Stimulated activated CD4-positive, alpha-beta T cell treated with anti-CD3 and anti-CD28 coated beads, Interleukin-15, amount 100 ng/mL, for 1 hour (primary cell): ENCODE measurements at places on chromosomes 2 and 18.

GRCh38 chr2:226860087-226860486 is 24.2 kb downstream of the RHBDD1 start:
- no peak for DNase-seq

DNA sequence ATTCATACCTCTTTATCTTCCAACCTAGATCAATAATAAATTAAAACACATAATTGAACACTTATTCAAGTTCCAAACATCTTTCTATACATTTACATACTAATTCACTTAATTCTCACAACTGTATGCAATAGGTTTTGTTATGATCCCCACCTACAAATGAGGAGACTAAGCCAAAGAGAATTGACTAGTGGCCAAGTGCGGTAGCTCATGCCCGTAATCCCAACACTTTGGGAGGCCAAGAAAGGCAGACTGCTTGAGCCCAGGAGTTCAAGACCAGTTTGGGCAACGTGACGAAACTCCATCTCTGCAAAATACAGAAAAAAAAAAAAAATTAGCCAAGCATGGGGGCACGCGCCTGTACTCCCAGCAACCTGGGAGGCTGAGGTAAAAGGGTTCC is 36.8 kb downstream of the KCNG3 start:
- no peak for DNase-seq

GRCh38 chr2:21256006-21256405 is 132.2 kb downstream of the TDRD15 start:
- no peak for DNase-seq

DNA sequence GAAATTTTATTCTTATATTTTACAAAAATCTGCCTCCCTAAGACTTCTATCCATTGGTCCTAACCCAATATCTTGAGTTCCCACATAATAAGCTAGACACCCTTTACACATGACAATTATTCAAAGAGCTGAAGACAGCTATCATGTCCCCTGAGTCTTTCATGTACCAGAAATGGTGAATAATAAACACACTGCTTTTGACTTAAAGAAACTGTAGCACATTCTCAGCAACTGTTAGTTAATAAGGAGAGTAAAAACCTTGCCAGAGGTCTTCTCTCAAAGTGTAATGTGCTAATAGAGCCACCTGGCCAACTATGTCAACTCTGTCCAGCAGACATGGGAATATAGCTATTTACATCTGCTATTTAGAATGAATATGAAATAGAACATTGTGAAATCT is 109.7 kb upstream of the ARL5A start:
- DNase-seq, result no peak

DNA sequence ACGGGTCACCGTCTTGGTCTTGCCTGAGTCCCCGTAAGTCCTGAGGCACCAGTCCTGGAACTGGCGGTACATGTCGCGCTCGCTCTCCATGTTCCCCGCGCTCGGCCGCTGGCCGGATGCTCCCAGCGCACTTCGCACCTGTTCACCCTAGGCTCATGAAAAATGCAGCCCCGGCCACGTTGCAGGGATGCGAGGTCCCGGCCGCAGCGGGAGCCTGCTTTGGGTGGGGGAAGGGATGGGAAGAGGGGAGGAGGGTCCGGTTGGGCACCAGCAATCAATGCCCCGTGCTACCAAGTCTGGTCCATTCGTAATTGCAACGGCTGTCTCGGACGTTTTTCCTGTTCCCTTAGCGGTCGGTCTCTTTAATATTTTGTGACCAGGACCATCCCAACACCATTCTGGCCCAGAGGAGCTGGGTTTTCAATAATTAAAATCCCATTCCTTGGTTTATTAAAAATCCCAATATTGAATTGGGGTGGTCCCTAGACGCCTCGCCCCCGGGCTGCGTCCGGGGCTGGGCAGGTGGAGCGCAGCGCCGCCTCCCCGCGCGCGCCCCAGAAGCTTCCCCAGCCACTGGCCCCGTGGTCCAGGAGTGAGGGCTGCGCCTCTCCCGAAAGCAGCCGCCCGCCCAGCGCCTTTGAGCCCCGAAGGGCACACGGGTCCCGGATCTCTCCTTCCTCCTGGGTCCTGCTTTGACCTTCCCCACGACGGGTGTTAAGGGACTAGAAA is 1.4 kb downstream of the NOL4 start:
- no peak for DNase-seq

DNA sequence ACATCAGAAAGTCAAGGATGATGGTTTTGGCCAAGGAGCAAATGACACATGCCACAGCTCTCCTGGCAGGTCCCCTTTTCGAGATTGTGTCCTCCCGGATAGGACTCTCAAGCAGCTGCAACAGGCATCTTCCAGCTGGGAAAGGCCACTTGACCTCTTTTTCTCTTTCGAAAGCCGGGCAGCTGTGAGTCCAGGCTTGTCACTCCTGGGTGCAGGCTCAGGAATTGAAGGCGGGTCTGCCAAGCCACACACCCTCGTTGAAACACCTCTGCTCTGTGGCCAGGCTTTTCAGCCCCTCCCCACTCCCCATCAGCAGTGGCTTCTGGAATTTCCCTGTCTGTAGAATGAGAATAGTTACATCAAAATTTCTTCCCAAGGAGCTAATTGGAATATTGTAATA is 98.0 kb downstream of the CCDC138 start:
- no peak for DNase-seq
